Activated T-cell treated with anti-CD3 and anti-CD28 coated beads, Interleukin-2, amount 50 U/mL, for 48 hours (primary cell): ENCODE measurements at places on chromosomes 2 and 18.

DNA sequence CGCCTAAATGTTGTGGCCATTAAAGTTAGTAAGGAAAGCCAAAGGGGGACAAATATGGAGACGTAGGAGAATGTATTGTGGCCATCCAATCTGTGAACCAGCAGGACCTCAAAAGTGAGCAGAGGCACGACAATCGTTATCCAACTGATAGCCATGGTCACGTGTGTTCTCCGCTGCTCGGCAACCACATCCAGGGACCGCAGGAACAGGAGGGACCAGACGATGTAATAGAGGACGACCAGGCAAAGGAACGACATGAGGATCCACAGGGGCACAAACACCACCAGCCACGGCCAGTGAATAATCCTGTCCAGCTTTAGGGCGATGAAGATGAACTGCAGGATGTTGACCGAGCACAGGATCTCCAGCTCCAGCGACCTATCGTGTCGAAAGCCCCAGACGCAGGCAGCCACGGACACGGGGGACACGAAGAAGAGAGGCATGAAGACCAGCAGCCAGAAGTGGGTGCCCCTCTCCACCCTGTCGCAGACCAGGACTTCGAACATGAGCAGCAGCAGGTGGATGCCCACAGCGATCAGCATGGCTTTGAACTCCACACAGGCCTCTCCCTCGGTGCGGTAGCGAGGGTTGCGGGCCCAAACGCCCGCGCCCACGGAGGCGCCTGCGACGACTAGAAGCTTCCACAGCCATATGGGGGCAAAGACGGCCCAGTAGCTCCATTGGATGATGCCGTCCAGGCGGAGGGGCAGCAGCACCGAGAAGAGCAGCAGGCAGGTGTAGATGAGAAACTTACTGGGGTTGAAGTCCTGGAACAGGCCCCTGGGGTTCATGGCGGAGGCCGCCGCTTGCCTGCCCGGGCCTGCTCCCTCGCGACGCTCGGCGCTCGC lies 790 bp downstream of the TMEM185B start:
- DNase-seq, result peak; percentile 14

DNA sequence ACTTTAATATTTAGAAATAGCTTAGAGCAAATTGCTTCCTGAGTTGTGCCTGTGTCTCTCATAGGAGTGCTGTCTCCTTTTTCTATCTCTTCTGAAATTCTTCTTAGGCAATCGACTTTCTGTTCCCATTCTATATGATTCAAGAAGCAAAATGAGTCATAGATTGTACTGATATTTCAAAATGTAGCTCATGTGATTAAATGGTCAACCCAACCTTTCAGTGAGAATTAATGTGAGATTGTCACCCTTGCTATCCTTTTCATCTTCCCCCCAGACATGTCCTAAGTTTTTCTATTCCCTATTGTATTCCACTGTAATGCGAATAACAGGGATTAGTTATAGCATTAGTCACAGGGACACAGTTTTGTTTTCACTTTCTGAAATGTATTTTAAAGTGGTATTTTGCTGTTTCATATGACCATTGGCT lies 413.6 kb downstream of the THSD7B start:
- DNase-seq, result no peak

GRCh38 chr2:24635181-24635580 lies 144.1 kb downstream of the NCOA1 start:
- DNase-seq, result no peak

DNA sequence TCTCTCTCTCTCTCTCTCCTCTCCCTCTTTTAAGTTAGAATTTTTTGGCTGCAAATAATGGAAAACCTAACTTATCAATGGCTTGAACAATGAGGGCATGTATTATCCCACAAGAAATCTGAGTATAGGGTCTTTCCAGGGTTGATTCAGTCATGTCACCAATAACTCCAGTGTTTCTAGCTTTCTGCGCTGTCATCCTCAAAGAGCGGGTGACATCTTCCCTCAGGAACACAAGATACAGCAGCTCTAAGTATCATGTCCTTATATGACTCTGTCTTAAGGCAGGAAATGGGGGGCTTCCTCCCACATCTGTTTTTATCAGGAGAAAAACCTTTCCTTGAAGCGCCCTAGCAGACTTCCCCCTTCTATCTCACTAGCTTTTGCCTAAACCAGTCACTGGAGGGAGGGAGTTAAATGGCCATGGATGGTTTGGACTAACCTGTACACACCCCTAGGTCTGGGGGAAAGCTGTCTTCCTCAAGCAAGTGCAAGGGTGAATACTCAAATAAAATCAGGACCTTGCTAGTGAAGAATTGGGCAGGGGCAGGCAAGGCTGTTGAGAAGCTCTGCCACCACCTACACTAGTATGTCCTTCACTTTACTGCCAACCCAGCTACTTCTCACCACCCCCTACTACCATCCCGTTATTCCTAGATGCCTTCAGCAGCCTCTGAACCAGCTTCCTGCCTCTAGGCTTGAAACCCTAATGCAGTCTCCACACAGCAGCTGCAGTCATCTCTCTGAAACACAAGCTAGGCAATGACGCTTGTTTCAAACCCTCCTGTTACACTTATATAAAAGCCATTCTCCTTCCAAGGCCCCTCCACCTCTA lies 7.5 kb upstream of the TUBA4A start:
- DNase-seq, result no peak

DNA sequence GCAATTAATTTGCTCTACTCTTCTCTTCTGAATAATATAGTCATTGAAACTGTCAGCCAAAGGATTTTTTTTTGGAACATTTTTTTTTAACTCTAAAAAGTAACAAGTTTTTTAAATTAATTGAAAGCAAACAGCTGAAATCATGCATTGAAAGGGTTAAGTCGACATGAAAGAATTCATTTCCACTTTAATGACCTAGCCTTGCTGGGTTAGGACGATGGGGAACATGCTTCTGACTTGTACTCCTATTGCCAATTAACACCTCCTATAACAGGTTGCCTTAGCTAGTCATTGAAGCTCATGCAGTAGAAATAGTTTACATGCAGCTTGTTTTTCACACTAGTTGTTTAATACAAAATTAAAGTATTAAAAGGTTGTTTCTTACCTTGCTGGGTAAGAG lies 47.8 kb downstream of the PSMD14 start:
- no peak for DNase-seq

DNA sequence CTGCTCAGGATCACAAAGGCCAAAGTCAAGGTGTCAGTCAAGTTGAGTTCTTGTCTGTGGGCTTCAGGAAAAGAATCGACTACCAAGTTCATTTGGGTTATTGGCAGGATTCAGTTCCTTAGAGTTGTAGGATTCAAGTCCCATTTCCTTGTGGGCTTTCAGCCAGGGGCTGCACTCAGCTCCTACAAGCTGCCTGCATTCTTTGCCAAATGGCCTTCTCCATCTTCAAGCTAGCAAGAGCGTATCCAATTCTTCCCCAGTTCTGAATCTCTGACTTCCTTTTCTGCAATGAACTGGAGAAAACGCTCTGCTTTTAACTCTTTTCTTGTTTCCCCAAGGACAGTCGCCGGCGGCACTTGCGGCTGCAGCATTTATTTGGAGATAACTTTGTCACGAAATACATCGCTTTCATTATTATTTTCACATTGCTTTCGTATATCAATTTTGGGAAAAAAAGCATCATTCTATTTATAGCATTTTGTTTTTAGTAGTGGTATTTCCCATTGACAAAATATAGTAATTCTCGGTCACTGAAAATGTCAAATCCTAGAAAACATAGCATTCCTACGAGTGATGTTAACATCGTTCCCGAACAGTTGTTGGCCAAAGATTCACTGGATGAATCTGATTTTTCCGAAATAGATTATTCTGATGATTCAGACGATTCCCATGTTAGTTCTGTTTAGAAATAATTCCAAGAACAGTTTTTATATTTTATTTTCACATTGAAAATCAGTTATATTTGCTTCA lies 59.6 kb upstream of the SERPINE2 start:
- no peak for DNase-seq

GRCh38 chr2:98085649-98086048 lies 1.3 kb upstream of the VWA3B start:
- DNase-seq, result no peak

GRCh38 chr2:205712508-205712907 lies 30.2 kb downstream of the NRP2 start:
- no peak for DNase-seq

- peak; percentile 34 for DNase-seq
Observed at GRCh38 chr2:157838442-157839161, 37.5 kb downstream of the ACVR1 start.

- DNase-seq, result no peak
Observed at GRCh38 chr18:77203071-77203470, 46.6 kb upstream of the GALR1 start.

DNA sequence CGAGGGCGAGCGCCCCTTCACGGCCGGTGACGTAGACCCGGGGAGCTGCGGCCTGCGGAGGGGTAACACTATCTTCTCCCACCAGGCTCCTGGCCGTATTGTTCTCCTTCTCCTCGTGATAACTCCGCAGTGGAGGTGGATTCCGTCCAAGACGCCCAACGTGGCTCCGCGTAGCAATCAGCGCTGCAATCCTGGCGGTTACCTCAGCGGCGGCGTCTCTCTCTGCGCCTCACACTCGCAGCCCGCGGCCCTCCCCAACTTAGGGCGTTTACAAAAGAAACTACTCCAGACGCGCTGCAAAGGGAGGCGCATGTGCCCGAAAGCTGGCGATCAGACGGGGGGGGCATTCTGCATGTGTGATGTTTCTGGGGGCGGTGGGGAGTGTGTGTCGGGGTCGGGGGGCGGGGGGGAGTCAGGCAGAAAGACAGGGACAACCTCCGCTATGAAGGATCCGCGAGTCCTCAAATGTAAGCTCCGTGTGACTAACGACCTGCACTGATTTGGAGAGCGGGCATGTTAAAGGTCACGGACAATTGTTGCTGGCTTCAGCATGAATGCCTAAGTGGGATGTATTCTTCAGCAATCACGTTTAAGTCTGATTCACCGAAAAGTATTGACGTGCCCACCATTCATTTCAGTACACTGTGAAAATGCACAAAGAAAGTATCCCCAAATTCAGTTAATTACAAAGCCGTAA lies 1.3 kb upstream of the ZNF516 start:
- peak; percentile 55 for DNase-seq

- no peak for DNase-seq
Observed at GRCh38 chr18:56542476-56542875, 95.9 kb downstream of the TXNL1 start.

GRCh38 chr18:3998698-3999333 lies 456.3 kb downstream of the DLGAP1 start:
- DNase-seq, result no peak

GRCh38 chr2:60412620-60413019 lies 140.8 kb downstream of the BCL11A start:
- no peak for DNase-seq

DNA sequence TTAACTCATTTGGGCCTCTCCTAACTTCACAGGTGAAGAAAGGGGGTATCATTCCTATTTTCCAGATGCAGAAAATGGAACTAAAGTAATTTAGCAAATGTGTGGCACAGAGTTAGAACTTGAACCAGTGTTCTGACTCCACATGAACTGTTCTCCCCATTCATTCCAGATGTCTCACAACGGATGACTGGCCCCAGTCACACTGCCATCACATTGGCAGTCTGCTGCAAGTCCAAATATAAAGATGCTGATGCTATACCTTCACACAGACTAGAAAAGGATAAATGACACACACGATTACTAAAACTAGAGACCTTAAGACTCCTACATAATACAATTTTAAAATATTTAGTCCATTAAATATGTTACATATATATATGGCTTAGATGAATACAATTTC lies 195.7 kb downstream of the NBAS start:
- no peak for DNase-seq

- DNase-seq, result no peak
Observed at GRCh38 chr2:151560289-151560688, 150.6 kb downstream of the RIF1 start.

DNA sequence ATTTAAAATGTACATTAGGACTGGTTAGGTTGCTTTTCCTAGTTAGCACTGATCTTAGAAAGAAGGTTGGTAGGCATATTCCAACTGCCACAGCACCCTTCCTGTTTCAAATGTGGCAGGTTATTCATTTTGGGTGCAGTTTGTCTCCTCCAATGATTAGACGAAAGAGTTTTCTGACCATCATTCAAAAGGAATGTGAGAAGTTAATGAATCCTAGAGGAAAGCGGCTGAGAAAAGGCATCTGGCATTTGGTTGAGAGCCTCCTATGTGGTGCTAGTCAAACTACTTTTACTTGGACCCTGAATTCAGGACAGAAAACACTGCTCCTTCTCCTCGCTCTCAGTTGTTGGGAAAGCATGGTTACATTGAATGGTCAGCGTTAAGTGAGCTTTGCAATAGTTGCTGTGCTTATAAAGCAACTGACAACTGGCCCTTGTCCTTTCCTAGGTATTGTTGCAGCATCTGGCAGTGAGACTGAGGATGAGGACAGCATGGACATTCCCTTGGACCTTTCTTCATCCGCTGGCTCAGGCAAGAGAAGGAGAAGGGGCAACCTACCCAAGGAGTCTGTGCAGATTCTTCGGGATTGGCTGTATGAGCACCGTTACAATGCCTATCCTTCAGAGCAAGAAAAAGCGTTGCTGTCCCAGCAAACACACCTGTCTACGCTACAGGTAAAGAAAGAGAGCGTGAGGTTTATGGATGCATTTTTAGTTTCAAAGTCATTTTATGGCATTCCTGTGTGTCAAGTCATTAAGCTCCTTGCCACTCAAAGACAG lies 6.1 kb downstream of the TGIF1 start:
- no peak for DNase-seq

DNA sequence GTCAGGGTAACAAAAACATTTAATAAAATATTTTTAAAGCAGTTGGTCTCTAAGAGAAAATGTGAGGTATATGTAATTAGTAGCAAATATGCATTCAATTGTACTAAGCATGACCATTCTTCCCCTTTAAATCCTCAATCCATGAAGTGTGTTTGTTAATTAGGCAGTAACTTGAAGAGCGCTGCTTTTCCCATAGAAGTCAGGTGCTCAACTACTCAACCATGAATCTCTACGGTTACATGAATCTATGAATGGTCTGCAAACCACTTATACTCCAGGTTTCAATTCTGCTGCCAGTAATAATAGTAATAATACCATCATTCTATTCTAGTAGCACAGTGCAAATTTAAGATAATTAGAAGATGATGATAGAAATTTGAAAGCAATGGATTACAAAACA lies 55.8 kb downstream of the SLC8A1 start:
- no peak for DNase-seq

DNA sequence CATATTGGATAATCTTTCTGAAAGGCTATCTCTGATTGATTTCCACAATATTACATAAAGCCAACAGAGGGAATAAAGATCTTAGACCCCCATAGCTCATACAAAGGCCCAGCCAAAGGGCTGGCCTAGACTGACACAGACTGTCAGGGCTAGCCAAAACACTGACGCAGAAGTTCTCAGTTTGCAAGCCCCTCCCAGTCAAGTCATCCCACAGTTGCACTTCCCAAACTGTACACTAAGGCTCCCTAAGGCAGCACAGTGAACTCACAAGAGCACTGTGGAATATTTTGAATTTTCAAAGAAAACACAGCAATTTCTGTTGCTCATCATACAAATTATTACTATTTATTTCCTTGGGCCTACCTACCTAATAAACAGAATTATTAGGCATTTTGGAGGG lies 244.9 kb downstream of the SP3 start:
- DNase-seq, result no peak
